ENCODE measurements at places on chromosomes 6 and 20.

- peak; percentile 58 for DNase-seq
Observed at GRCh38 chr20:25000268-25000801, 7.8 kb upstream of the APMAP start.

DNA sequence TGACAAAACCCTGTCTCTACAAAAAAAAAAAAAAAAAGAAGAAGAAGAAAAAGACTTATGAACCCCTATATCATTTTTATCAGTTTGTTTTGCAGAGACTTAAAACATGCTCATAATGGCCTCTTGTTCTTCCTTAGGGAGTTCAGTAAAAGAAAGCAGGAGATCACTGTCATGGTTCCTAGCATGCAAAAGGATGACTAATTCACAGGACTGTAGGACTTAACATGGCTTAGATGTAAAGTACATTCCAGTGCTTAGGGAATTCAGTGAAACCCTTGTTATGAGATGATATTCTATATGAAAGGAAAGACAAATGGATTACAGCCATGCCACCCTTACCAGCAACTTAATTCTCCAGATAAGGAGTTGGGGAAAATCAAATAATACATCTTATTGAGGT is 29.5 kb downstream of the EEF1A1 start:
- no peak for DNase-seq

GRCh38 chr20:32527052-32527446 is 58.1 kb downstream of the NOL4L start:
- no peak for DNase-seq

- DNase-seq, result no peak
Observed at GRCh38 chr6:142953373-142954273, 8.6 kb upstream of the HIVEP2 start.

- DNase-seq, result no peak
Observed at GRCh38 chr6:37319856-37320480, 33.8 kb upstream of the RNF8 start.

Data from Caco-2 (cell line).